Activated CD8-positive, alpha-beta memory T cell treated with anti-CD3 and anti-CD28 coated beads, Interleukin-2, amount 50 U/mL, for 4 hours (primary cell): ENCODE measurements at places on chromosomes 12 and 14.

- DNase-seq: no peak
These were observed 179.6 kb downstream of the NELL2 start for GRCh38 chr12:44696542-44696941.

DNA sequence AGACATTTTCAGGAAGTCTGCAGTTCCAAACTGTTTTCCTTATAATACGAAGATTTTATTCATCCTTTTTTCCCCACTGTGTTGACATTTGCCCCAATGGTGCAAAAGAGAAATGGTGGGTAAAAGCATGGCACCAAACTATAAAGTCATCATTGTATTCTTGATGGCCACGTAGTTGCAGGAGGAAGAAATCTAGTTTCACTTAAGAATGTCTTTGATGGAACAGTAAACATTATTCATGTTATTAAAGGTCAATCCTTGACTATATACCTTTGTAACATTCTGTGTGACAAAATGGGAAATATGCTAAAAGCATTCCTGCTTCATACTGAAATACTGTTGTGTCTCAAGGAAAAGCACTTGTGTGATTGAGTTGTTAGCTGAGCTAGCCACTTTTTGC, 80.1 kb downstream of the PRKCH start:
- no peak for DNase-seq

- no peak for DNase-seq
These were observed 3.0 kb downstream of the SMCO3 start for GRCh38 chr12:14810953-14811483.

- DNase-seq: no peak
These were observed 107.7 kb downstream of the SLC6A15 start for GRCh38 chr12:84804691-84805473.

DNA sequence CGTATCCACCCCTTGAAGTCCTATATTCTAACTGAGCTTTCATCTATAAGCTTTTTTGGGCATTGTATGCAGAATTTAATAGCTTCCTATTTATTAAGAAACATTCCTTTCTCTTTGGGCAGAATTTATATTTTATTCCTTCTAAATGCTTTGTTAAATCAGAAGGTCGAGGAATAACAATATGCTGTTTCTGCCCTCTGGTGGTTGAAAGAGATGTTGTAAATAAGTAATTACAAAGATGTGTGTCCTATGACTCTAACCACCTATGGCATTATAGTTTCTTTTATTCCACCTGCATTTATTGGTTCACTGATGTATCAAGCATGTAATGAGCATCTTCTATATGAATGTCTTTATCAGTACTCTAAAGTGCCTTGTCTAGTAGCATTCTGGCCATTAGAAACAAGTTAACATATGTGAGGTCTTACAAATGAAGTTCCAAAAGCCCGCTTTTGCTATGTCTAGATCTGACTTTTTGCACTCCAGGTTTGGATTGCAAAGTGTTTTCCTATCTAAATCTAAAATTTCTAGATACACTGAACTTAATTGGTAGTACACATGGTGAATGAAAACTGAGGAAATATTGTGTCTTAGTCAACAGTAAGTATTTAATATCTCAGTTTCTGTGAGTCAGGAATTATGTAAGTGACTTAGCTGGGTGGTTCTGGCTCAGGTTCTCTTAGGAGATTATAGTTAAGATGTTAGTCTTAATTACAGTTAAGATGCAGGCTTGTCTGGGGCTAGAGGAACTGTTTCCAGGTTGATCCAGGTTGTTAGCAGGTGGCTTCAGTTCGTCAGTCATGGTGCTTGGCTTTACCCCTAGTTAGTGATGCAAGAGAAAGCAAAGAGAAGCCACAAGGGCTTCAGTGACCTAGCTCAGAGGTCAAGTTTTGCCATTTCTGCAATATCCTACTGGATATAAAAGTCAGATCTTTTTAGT, 57.5 kb downstream of the PLEKHA5 start:
- no peak for DNase-seq

GRCh38 chr14:54762296-54762695, 140.3 kb downstream of the GCH1 start:
- no peak for DNase-seq

DNA sequence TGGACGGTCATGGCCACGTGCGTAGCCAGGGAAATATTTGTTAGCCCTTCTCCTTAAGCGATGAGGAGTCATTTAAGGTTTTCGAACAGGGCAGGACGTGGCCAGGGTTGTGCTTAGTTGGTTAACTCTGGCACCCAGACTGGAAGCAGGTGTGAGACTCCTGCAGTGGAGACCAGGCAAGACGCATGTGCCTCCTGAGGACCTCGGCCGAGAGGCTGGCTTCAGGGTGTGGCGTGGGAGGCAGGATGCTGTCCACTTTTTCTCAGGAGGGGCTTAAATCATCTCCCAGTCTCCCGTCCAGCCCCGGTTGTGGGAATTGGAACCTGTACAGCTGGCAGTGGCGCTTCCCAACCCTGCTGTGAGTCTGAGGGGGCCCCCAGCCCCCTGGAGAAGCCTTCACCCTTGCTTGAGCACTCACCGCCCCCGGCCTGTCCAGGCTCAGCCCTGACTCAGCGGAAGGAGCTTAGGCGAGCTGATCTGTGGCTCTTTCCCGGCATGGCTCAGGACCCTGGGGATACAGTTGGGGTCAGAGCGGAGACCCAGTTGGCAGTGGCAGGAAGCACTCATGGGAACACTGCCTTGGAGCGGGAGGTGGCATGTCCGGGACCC, 46.3 kb upstream of the TSPAN9 start:
- DNase-seq: no peak

- DNase-seq: no peak
These were observed 1003.6 kb downstream of the FSCB start for GRCh38 chr14:43503508-43503907.

GRCh38 chr12:29337325-29337724, 43.6 kb downstream of the ERGIC2 start:
- no peak for DNase-seq

- no peak for DNase-seq
These were observed 16.4 kb upstream of the PRIMA1 start for GRCh38 chr14:93804654-93805053.
